Hepatocyte (in vitro differentiated cells): ENCODE measurements at places on chromosomes 1 and 21.
A peak's percentile ranks its signal among the peaks of the same experiment; 100 is the strongest.

- DNase-seq: no peak
- no peak overlapping the region for H3K4me3 ChIP-seq
- peaks cover 45% of the 10 kb centered on the region for H3K4me1 ChIP-seq
- no peaks in the 10 kb centered on the region for H3K27me3 ChIP-seq
- H3K36me3 ChIP-seq: no peaks in the 10 kb centered on the region
Observed at GRCh38 chr1:208173749-208174148, 70.4 kb downstream of the PLXNA2 start.

GRCh38 chr1:92362970-92363369 lies 64.1 kb downstream of the RPAP2 start:
- no peak overlapping the region for H3K4me3 ChIP-seq
- H3K36me3 ChIP-seq: no peaks in the 10 kb centered on the region
- DNase-seq: no peak
- H3K4me1 ChIP-seq: no peaks in the 10 kb centered on the region

DNA sequence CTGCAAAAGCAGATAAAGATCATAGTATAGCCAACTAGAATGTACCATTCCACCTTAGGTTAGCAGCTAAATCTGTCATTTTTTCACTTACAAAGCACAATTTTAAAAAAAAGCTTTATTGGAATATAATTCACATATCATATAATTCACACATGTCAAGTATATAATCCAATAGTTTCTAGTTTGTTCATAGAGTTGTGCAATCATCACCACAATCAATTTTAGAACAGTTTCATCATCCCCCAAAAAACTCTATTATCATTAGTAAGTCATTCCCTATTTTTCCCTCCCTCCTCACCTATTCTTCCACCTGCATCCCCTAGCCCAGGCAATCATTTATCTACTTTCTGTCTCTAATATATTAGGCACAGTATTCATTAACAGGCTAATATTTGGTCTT lies 32.0 kb upstream of the INSL5 start:
- DNase-seq: no peak
- no peaks in the 10 kb centered on the region for H3K4me1 ChIP-seq
- no peaks in the 10 kb centered on the region for H3K36me3 ChIP-seq
- no peaks in the 10 kb centered on the region for H3K27me3 ChIP-seq
- no peak overlapping the region for H3K27ac ChIP-seq

GRCh38 chr1:47972864-47973432 lies 24.2 kb downstream of the TRABD2B start:
- no peaks in the 10 kb centered on the region for H3K36me3 ChIP-seq
- no peaks in the 10 kb centered on the region for H3K27me3 ChIP-seq
- DNase-seq: no peak

DNA sequence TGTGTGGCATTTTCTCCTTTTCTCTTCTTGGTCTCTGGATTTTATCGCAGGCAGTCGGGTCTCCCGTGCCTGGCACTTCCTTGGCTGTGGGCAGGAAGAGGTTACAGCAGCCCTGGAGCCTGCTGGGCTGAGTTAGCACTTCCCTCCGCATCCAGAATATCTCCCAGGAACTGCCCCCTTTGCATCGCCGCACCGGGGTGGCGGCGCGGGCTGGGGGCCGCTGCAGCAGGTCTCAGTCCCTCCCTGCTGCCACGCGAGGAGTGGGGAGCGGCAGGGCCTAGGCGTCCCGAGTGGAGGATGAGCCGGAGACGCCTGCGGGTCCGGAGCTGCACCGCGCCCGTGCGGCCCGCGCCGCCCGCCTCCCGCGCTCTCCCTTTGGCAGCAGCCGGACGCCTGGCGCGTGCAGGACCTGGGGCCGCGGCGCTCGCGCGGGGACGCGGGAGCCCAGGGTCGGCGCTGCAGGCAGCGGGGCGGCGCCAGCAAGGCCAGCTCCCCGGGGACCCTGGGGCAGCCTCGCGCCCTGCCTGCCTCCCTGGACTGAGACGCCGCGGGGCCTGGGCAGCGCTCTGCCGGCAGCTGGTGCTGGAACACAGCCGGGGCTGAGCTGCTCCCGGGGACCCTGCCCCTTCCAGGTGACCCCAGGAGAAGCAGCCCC lies 192.8 kb downstream of the PRDM2 start:
- no peak overlapping the region for H3K27ac ChIP-seq
- no peaks in the 10 kb centered on the region for H3K36me3 ChIP-seq
- peaks cover 48% of the 10 kb centered on the region for H3K27me3 ChIP-seq
- H3K4me3 ChIP-seq: peak overlapping the region; percentile 77
- peak; percentile 61 for DNase-seq

DNA sequence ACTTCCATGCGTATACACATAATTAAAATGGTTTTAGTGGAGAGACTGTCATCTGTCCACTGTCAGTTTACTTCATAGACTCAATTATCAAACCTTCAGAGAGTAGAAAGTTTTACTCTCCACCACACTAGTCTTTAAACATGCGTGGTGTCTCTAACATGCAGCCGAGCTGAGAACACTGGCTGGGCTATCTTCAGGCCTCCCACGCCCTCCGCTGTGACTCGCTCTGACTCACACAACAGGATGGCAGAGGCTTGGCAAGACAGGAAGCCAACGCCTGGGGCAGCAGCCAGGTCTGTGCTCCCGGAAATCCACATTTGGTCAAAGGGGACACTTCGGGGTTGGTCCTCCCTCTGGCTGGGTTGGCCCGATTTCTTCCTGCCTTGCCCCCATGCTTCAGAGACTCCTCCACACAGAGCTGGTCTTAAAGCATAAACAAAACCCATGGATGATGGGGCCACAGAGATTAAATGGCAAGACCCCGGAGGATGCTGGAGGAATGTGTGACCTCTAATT lies 22.7 kb upstream of the IFNGR2 start:
- H3K36me3 ChIP-seq: no peaks in the 10 kb centered on the region
- peak overlapping the region; percentile 76 for H3K27ac ChIP-seq
- H3K4me1 ChIP-seq: peaks cover 8% of the 10 kb centered on the region
- H3K27me3 ChIP-seq: no peaks in the 10 kb centered on the region

- H3K4me1 ChIP-seq: peaks cover 13% of the 10 kb centered on the region
- no peak for DNase-seq
- no peaks in the 10 kb centered on the region for H3K27me3 ChIP-seq
- no peak overlapping the region for H3K4me3 ChIP-seq
- H3K36me3 ChIP-seq: no peaks in the 10 kb centered on the region
- H3K27ac ChIP-seq: no peak overlapping the region
Observed at GRCh38 chr1:222914861-222915632, 100.2 kb downstream of the DISP1 start.
